ENCODE measurements at places on chromosomes 7 and 10.

GRCh38 chr10:78657163-78657861 is 411.5 kb upstream of the ZMIZ1 start:
- no peak for DNase-seq

GRCh38 chr7:135670179-135670578 is 7.9 kb downstream of the STMP1 start:
- DNase-seq: no peak

DNA sequence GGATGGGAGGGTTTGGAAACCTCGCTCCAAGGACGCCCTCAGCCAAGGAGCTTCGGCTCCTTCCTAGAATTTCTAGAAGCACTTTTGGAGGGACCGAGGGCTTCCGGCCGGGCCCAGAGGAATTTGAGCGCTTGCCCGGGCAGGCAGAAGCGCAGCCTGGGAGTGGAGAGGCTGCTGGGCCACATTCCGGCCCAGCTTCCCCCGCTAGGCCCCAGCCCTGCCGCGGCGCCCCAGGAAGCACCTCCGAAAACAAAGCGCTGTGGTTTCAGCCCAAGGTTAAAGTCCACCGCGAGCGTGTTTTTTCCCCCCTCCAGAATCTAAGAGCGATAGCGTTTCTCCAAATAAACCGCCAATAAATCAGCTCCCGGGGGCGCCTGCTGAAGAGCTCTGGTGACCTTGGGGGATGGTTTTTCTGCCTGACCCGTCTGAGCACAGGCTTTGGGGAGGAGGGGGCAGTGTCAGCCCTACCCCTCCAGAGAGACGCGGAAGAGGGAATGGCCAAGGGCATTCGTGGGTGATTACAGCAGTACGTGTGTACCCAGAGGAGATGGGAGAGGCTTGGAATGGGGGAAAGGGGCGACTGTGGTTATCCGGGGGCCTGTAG is 5.7 kb upstream of the TNRC18 start:
- no peak for DNase-seq

- DNase-seq: no peak
Measured at GRCh38 chr7:22442187-22442881, 57.7 kb downstream of the STEAP1B start.

DNA sequence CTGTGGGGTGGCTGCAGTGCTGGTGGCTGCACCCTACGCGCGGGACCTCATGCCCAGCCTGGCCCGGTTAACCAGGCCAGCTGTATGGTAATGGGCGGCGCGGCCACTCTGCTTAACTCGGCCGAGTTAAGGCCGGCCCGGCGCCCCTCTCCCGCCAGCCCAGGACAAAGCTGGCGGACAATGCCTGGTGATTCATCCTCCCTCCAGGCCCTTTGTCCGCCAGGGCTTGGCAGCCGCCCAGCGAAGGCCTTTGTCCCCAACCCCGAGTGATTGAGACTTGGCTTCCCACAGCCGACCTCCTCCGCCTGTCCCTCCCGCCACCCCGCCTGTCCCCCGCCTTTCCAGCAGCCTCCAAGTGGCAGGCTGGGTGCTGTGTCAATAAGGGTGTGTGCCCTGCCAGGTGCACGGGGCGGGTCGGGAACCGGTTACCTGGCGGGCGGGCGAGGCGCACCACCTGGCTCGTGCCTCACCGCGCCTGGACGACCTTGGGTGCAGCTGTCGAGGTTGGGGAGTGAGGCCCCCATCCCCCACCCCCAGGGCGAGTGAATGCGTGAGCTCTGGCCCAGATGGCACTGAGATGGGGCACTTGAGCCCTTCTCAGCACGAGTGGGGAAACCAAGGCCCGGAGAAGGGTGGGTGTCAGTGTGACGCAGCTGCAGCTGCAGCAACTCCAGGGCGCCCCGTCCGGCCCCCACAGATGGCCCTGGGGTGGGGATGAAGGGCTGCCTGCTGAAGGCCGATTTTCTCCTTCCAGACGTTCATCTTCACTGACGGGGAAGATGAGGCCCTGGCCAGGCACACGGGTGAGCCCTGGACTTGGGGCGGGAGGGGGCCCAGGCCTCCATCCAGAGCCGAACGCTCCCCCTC is 4.6 kb downstream of the LFNG start:
- no peak for DNase-seq

DNA sequence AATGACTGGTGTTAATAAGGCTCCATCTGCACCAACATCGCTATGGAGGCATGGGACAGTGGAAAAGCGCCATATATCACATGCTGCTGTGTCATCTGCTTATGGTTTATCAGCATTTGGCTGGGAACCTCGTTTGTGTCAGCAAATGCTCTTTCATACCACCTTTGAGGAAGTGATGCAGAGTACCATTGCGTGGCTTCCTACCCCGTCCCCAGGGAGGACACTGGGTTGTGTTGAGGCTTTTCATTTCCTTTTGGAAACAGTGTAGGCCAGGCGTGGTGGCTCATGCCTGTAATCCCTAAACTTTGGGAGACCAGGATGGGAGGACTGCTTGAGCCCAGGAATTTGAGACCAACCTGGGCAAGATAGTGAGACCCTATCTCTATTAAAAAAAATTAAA is 6.8 kb downstream of the TACR2 start:
- no peak for DNase-seq

DNA sequence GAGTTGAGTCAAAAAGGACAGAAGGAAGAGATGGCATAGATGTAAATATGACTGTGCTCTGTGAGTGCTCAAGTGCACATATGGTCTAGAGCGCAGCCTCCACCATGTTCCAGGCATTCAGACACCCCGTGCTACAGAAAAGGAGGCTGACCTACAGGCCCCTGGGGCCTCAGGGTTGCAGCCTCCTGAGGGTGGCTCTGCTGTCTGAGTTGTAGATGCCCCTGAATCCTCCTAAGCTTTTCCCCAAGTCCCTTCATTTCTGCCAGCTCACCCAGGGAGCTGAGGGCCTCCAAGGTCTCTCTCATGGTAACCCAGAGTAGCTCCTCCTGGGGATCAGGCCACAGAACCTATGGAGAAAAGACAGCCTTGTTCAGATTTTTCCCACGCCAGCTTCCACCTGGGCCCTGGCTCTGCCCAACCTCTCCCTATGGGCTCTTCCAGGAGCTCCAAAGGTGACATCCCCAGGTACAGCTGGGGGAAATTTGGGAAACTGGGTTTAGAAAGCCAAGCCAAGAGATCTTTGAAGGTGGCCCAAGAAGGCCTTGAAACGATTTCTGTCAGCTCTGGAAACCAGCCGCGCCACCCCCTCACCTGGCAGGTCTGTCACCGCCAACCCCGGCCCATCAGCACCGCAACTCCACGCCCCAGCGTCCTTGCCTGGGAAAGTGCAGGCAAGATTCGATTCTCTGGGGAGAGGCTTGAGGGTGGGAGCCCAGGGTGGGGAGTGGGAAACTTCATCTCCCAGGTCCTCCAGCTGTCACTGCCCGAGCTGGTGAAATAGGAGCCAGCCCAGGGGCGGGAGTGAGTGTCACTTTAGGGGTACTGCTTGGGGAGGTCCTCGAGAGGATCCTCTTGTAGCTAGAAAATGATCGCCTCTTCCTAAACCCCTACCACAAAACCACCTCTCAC is 2.4 kb downstream of the ZNF467 start:
- DNase-seq: no peak

DNA sequence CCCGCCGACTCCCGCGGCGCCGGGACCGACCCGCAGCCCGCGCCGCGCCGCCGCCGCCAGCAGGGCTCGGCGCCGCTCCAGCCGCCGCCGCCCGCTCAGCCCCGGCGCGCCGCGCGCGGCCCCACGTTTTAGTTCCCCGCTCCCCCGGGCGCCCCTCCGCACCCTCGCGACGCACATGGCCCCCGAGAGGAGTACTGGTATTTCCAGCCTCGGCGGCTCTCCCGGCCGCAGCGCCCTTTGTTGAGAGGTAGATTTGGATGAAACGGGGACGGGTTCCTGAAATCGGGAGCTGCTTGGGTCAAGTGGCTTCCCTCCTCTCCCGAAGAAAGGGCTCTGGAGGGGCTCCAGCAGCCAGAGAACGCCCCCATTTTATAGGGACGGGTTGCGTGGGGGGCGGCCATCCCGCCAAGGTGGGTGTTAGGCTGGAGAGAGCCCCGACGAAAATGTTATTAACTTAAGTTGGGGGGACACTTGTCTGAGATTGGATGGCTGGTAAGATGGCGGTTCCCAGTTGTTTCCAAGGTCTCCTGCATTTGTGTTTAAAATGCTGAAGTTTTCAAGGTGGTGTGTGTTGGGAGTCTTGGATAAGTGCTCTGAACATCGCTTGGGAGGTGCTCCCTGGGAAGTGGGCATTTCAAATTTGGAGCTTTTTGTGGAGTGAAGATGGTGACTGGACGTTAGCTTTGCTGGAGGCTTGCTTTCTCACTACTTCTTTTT is 1.2 kb downstream of the BMI1 start:
- no peak for DNase-seq

- no peak for DNase-seq
Measured at GRCh38 chr10:77936697-77937567, 10.4 kb upstream of the DLG5 start.

DNA sequence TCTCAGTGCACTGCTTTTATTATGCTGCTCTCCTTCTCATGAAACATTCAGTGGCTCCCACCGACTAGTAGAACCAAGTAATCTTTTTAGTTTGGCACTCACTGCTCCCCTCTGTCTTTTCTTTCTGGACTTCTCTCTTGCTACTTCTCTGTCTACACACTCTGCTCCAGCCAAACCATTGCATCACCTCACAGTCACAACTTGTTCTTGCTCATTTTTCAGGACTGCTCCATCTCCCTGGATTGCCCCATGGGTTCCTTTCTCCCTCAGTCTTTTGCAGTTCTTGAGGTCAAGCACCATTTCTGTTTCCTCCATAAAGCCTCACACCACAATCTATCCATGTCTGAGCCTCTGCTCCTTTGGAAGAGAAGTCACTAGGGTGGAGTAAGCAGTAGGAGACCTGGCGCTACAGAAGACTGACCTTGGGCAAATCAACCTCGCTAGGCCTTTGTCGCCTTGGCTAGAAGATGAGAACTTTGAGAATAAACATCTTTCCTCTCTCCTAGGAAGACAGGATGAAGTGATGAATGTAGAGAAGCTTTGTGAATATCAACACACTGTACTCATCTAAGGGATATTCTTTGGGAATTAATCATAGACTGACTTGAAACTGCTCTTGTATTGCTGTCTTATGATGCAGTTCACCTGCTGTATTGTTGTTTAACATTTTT is 186.2 kb downstream of the LRMDA start:
- no peak for DNase-seq

- no peak for DNase-seq
Measured at GRCh38 chr10:88920198-88920597, 32.4 kb downstream of the ACTA2 start.

GRCh38 chr10:128579901-128580300 is 453.7 kb upstream of the MKI67 start:
- DNase-seq: no peak

GRCh38 chr10:119657725-119658124 is 6.5 kb downstream of the BAG3 start:
- DNase-seq: no peak

DNA sequence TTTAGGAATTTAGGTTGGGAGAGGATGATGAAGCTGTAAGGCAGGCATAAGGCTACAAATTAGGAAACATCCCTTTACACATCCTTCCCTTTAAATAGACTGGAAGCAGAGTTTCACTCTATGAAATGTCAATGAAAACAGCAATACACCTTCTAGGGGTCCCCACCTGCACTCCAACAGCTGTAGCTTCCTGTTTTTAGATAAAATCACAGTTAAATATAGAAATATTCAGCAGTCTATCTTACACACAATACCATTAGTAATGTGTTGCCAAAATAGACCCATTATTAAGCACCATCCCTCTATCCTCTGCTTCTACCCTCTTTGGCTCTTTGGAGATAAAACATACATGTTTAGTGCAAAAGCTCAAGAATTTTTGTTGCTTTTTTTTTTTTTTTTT is 237.4 kb downstream of the PCLO start:
- DNase-seq: no peak

GRCh38 chr10:3812141-3812540 is 27.1 kb upstream of the KLF6 start:
- DNase-seq: no peak

DNA sequence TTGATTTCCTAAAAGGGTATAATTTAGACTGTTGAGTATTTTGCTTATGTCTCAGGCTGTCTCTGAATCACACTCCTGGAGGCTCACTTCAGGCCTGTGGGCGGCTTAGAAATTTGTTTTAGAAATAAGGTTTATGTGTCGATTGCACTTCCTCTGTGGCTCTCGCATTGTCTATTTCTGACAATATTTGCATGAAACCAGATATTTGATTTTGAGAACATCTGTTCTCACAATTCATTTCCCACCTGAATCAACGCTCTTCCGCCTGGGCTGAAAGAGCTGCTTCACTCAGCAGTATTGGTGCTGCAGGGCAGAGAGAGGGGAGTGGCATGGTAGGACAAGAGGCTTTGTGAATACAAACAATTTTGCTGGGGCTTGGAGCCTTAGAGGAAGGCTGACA is 262.0 kb downstream of the ADRA2A start:
- no peak for DNase-seq

DNA sequence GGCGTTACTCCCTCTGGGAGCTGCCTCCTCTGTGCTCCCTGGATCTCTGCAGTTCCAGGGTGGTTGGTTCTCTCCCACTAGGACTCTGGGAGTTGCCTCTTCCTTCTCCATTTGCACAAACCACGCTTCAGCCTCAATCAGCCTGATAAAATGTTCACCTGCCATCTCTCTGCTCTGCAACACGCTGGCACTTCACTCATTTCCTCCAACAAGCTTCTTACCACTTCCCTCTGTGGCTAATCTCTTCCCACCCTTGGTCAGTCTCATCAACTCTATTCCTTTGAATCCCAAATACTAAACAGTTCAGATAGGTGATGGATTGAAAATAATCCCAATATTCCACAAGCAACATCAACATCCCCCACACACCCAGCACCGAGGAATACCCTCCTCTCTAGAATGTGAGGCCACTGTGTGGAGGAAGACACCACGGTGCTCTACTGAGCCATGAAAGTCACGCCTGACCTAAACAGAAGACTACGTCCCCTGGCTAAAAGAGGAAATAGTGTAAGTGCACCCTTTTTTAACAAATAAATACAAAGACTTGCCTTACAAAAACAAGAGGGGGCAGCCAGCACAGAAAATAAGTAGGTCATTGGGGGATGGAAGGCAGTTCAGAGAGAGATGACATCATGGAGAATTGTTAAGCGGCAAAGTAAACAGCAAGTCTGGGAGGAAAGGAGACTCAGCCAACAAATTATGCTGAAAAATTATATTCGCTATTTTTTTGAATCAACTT is 1.9 kb upstream of the FAM170B start:
- no peak for DNase-seq

- no peak for DNase-seq
Measured at GRCh38 chr7:66279912-66280311, 74.8 kb downstream of the TPST1 start.

DNA sequence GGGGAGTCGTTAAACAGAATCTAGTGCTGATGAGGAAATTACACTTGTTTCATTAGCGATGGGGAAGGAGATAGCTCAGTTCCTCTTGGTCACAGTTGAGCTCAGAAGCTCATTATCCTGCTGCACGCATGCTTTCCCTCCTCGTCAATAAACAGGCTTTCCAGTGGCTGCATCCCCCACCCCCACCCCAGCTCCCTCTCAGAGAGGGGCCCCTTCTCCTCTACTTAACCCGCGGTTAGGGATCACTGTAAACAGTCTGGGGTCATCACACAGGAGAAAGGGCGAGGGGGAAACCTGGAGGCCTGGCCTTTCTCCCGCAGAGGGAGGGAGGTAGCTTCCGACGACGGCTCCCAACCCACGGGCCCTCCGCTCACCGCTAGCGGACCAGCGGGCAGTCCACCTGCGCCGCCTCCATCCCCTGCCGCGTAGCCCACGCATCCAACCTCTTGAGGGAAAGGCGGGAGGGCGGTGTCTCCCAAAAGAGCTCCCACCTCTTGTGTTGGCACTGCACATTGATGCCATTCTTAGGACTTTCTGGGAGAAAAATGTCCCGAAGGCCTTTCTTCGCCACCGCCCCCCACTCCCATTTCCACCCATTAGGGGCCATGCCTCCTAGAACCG is 80.8 kb downstream of the PAX2 start:
- DNase-seq: no peak

Measured in AG09319 (cell line).